ENCODE measurements at places on chromosomes 2 and 18.

DNA sequence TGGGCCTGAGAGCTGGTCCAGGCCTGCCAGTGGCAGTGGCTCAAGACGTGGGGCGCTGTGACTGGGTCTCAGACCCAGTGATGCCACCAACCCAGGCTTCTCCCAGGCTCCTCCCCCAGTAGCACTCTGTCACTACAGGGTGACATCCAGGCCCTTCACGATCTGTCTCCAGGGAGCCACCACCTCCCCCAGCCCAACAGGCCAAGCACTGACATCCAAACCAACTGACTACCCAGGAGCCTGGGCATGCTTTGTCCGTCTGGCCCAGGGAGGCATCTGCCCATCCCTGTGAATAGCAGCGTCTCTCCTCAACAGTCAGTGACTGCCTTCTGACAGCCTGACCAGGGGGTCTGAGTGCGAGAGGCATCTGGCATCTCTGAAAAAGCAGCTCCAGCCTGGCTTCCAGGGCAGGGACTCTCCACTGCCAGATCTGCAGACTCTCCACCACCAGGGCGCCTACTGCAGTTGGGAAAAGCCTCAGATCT is 13.0 kb downstream of the TEX44 start:
- no peak for DNase-seq

GRCh38 chr2:110804915-110805314 is 72.5 kb downstream of the ACOXL start:
- DNase-seq = peak; percentile 52

DNA sequence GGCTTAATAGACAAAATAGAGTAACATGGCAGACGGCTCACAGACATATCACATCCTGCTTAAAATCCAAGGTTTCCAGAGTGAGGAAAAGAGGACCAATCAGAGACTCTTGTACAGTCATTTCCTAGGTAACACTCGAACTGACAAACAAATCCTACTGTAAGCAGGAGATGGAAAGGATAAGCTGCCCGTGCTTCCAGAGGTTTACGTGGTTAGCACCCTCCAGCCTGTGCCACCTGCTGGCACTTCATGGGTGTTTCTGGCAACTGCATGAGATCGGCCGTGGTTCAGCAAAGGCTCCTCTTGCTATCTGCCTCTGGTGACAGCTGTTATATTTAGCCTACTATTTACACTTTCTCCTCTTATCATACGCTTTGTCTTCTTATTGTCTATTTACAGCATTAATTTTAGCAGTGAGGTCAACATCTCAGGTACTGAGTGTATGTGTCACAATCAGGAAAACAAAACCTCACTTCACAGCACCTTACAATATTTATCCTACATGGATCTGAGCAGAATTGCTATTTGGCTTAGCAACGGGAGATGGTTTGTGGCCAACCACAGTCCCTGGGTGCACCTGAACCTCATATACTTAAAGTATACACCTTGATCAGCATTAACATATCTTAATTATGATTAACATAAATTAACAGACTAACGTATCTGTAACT is 226.9 kb downstream of the TMEM163 start:
- DNase-seq = no peak

DNA sequence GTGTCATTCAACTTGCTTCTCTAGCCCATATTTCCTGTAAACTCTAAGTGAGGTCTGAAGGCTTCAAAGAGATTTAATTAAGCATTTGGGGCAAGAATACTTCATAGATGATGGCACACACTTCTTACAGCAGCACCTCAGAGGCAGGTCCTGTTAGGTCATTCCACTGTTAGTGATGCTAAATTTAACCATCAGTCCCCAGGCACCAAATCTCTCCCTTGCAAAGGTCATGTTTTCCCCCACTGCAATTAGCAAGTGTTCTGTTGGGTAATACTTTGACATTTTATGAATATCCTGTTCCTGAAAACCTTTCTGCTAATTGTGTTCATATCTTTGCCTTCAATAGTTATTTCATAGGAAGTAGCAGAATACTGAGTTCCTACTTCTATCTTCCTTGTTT is 117.0 kb downstream of the STK39 start:
- DNase-seq = no peak

DNA sequence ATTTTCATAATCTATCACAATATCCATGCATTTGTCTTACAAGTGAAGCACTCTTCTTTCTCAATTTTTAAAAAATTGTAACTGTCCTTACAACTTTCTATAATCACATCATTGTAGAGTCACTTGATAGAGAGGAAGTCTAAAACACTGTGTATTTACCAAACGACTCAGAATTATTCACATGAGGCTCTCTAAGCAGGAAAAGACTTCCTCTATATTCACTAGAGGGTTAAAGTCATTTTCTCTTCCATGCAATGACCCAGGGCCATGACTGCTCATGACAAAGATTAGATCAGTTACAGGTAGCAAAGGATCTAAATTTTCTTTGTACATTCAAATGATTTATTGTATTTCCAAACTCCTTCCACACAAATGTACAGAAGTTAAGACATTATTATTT is 9.0 kb upstream of the SLC1A4 start:
- DNase-seq = no peak

DNA sequence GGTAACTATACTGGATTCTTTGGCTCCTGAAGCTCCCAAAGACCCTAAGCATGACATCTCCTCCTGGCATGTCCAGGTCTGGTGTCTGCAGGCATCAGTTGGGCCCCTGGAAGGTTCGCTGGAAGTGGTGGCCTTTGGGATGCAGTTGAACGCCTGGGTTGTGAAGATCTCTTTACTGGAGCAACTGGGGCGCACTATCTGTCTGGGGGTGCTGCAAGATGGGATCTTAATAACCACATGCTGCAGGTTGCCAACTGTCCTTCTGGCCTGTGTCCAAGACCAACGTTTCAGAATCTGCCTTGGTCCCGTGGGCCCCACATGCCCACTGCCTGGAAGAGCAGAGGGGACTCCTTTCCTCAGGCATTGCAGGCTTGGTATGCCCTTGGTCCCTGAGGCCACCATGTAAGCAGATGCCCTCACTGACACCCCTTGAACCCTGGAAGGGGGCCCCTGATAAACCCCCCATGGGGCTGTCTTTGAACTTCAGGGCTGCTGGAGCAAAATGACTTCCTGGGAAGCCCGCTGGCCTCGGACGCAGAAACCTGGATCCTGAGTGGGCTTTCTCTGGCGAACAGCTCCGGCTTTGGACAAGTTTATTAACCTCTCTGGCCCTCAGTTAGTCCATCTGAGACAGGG is 101.9 kb downstream of the TWIST2 start:
- no peak for DNase-seq

DNA sequence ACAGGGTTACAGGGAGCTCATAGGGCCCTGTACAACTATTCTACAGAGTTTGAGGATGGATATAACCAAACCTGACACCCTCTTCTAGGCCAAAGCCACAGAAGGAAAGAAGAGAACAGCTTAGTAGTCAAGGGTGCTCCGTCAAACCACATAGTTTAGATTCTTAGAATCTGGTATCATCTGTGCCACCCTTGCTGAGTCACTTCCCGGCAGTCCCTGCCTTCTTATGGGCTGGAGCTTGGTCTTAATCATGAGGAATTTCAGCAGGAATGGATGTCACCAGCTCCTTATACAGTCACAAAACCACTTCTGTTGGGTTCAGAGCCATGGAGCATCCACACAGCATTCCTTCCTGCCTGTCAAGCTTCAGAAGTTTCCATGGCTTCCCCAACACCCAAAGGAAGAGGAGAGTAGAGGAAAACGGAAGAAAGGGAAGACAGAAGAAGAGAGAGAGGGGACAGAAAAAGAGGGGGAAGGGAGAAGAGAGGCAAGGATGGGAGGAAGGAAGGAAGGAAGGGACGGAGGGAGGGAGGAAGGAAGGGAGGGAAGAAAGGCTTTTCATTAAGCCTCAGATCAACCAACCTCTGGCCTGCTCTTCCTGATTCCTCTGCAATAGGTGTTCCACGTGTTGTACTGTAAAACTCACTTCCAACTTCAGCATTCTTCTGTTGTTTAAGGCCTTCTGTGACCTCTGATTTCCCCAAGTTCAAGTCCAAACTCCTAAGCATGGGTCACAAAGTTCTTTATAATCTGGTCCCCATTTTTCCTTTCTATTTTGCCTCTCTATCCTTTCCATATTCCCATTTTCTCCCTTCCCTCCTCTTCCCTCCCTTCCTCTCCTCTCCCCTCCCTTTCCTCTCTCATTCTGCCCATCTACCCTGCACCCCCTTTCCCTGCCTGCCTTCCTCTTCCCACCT is 246.1 kb upstream of the TNP1 start:
- DNase-seq = no peak

- DNase-seq = no peak
Measured at GRCh38 chr18:45896991-45897390, 70.1 kb downstream of the EPG5 start.

GRCh38 chr2:237888389-237888788 is 29.0 kb downstream of the RAMP1 start:
- no peak for DNase-seq

- no peak for DNase-seq
Measured at GRCh38 chr18:63994783-63995399, 25.0 kb downstream of the SERPINB8 start.

GRCh38 chr2:147091448-147091847 is 753.4 kb upstream of the ACVR2A start:
- no peak for DNase-seq
